ENCODE measurements at places on chromosomes 2 and 18.

GRCh38 chr2:30217644-30218337, 13.5 kb upstream of the LBH start:
- DNase-seq, result no peak

GRCh38 chr18:62102221-62102620, 84.6 kb downstream of the PIGN start:
- no peak for DNase-seq

GRCh38 chr2:51789918-51790317, 758.0 kb upstream of the NRXN1 start:
- DNase-seq, result no peak

- no peak for DNase-seq
Measured at GRCh38 chr2:240922245-240922981, 16.3 kb downstream of the CROCC2 start.

GRCh38 chr2:45945302-45945717, 293.8 kb downstream of the PRKCE start:
- DNase-seq, result no peak

GRCh38 chr2:206218796-206219499, 55.5 kb upstream of the ZDBF2 start:
- DNase-seq, result no peak

DNA sequence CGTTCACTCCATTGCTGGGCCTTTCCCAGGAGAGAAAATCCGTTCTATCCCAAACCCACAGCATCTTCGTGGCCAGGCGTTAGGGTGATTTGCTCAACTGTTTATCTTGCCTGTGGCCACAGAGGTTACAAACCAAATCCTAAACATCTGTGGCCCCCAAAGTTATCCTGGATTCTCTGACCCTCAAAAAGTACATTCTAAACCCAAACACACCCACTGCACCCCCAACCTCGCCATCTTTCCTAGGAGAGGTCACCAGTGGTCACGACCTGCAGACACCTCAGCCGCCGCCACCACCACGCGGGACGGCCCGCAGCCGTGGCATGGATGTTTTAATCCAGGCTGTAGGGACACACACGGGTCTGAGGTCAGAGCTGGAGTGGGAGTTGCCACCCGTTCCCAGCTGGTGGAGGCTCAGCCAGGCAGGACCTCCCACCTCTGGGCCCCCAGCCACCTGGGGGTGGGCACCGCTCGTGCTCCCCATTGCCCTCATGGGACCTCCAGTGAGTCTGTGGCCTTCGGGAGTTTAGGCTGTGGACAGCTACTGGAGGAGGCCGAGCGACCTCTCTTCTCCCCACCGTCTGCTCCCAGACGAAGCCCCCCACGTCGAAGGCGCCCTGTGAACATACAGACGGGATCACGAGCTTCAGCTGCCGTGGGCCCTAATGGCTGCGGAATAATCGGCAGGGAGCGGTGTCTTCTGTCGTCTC, 72.0 kb downstream of the KCNG2 start:
- no peak for DNase-seq

DNA sequence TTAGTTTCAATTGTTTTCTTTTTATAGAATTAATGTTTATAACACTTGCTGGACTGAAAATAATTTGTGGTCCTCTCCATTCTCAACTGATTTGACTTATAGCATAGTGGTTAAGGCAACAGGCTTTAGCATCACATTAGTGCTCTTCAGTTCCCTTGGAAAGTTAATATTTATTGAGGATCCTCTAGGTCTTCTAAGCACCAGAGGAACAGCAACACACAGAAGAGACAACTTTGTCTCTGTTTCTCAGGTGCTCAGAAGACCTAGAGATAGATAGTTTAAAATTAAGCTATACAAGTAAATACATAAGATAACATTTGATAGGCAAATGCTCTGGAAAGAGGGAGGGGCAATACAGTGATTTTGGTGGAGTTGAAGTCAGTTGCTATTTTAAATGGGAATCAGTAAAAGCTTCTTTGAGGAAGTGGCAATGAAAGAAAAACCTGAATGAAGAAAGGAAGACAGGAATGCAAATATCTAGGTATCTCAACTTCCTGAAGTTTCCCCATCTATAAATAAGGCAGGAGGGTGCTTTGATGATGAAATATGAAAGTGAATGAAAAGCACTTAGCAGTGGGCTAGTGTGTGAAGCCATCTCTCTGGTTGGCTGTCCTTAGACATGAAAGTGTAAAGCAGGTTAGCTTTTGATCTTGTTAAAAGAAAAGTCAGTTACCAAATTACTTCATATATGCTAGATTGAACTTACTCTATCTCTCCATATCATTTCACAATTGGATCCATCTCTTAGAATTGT, 7.9 kb downstream of the NEUROD1 start:
- DNase-seq, result no peak

- DNase-seq, result no peak
Measured at GRCh38 chr2:9543557-9543956, 12.1 kb downstream of the ADAM17 start.

DNA sequence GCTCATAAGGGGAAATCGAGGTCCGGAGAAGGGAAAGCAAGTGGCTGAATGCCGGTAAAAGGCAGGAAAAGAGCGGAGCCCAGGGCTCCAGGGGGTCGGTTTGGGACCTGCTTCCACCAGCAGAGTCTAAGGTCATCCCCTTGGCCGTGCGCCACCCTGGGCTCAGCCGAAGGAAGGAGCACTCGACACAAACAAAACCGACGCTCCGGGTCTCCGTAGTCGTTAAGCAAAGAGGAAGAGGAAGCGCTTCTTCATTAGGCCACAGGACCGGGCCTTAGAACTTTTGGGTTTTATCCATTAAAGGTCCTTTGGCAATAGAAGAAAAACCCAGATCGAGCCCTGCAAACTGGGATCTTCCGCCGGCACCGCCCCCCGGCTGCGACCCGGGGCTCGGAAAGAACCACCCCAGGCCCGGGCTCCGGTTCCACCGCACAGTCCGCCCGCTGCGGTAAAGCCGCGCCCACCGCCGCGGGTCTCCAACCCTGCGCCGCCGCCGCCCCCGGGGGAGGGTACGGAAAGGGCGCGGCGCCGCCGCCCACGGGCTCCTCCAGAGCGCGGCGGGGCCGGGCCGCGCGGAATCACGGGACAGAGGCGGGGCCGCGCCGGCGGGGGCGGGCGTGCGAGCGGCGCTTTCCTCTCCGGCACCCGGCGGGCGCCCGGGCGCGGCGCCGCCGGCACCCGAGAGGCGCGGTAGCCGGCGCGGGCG, at the start of gene TTL:
TTL (plus strand) TSS at position 629 of the 706 bp plus-strand sequence. CDS start 189 bp downstream, outside the sequence.
- no peak for DNase-seq

DNA sequence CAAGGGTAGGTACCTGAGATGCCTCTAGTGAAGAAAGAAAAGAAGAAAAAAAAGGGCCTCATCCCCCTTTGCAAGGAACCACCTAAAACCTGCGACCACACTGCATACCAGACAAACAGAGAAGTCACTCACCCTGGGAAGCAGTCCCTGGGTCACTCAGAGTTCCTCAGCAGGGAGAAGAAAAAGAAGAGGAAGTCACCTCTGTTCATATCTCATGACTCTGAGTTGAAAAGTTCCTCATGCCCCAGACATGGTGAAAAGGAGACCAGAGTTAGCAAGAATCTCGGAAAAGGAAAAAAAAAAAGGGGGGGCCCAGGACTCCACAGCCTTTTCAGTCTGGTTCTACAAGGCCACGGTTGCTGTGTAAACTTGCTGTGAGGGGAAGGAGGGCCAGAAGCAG, 478.4 kb upstream of the NRXN1 start:
- DNase-seq, result no peak

DNA sequence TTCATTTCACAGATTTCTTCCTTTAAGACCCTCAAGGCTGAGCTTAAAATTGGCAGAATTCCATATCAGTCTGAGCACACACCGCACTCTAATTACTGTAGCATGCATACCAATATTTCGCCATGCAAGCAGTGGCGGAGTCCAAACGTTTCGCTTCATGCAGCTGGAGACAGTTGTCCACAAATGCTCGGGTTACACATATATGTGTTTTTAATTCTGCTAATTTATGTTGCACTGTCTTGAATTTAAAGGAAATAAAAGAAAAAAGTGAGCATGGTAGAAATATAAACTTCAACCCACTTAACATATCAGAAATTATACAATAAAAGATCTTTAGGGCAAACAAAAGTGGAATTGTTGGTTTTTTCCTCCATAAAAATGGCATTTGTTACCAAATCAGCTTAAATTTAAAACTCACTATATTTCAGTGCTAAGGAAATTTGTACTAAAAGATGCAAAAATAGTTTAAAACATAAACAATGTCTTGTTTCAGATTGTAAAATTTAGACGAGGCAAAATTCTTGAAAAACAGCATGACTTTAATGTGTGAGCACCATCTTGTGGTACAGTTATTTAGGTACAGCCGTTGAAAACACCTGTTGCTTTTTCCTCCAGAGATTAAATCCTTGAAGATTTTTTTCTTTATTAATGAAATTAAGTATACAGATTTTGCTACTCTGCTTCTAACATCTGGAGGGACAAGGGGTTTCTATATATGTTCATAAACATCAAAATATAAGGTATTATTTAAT, 24.1 kb upstream of the KANSL1L start:
- no peak for DNase-seq

DNA sequence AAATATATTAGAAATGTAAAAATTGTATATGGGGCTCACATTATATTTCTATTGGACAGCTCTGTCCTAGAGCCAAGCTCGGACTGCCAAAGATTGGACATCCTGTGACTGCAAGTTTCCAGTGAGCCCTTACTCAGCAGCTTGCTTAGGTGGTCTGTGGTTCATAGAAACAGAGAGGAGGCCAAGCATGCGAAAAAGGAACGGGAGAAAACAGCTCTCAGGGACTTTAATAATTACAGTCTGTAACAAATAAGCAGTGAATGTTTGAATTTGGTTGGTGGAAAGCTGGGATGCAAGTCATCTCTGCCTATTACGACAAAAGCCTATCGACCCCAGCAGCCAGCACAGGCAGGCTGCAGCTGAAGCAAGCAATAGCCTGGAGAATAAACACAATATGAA, 35.6 kb downstream of the WIPF1 start:
- DNase-seq, result no peak

DNA sequence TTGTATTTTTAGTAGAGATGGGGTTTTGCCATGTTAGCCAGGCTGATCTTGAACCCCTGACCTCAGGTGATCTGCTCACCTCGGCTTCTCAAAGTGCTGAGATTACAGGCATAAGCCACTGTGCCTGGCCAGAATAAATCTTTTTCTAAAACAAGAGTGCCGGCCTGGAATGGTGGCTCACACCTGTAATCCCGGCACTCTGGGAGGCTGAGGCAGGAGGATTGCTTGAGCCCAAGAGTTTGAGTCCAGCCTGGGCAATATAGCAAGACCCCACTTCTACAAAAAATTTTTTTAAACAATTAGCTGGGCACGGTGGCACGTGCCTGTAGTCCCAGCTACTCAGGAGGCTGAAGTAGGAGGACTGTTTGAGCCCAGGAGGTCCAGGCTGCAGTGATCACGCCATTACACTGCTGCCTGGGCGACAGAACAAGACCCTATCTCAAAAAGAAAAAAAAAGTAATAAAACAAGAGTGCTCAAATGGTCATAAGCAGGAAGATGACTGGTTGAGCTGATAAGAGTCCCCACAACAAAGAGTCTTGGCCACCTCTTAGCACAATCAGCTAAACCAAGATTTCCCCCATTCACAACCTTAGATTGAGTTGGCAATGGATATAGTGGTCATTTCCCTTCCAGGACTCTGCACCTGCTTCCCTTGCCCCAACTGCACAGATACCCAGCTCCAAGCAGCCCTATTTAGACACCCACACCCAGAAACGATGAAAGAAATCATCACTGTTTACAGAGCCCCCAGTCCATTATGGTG, 5.8 kb upstream of the UCN start:
- DNase-seq, result no peak

DNA sequence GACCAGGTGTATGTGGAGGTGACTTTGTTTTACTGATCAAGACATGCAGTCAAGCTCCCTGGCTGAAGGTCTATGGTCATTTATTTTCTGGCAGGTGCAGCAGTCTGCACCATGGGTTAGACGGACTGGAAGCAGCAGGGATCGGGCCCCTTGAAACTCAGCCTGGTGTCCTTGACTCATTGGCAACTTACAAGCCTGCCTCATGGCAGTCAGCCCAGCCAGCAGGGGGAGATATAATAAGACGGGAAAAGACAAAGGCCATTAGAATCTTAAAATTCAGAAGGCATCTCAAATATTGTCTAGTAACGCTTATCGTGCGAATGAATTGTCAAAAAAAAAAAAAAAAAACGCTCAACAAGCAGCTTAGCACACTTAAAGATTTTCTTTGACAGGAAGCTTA, 308.2 kb downstream of the EN1 start:
- DNase-seq, result no peak

DNA sequence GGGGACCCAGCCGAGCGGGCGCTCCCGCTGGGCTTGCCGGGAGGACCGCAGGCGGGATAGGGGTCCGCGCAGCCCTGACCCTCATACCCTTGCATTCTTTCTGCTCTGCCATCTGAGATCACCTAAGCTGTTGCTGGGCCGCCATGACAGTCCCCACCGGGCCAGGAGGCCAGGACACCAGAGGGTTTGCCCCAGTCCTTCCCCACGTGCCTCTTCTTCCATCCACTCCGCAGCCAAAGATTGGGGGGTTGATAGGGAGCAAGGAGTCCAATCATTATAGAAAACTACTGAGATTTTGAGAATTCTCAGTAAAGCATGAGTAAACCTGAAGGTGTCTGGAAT, 453 bp upstream of the GRB14 start:
- DNase-seq, result no peak

DNA sequence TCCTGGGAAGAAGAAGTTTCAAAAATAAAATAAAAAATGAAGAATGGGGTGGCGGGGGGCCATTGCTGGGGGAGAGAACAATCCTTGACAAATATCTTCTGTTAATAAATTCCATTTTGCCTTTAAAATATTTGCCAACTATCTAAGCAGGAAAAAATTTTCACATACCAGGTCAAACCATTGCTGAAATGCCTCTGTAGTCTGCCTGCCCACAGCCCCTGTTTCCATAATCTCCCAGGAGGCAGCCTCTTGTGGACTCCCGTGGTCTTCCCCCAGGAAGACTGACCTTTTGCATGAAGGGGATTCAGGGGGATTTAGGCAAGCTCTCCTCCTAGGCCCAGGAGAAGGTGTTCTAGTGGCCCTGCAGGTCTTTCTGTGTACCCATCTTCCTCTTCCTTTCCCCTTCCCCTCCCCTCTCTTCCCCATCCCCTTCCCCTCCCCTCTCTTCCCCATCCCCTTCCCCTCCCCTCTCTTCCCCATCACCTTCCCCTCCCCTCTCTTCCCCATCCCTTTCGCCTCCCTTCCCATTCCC, 61.0 kb downstream of the RPL37A start:
- DNase-seq, result no peak

DNA sequence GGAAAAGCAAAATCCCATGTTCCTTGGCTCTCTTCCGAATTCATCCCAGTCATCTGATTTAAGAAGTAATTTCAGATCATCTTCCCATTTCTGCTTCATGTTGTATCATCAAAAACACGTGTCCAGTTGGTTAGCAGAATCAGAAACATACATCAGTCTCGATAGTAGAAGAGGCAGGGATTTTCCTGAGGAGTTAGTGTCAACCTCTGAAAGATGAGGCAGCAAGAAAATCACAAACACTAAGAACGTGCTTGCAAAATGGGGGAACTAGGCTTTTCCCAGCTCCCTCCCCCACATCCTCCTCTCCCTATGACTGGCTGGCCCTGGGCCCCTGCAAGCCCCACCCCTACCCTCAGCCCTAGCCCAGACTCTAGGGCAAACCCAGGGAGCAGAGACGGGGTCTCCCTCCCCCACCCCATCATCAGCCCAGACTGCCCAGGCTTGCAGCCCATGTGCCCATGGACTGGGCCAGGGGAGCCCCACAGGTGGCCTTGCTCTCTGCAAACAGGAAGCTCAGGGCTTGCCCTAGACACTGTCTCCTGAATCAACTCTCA, 161.0 kb upstream of the ID2 start:
- no peak for DNase-seq

- DNase-seq, result no peak
Measured at GRCh38 chr18:79936641-79937040, 14.8 kb downstream of the SLC66A2 start.
